ENCODE measurements at places on chromosomes 16 and 17. TPM values are rescaled to one million over a fixed set of nuclear protein-coding genes. Genes with fewer than 3 reads are reported as not detected.

DNA sequence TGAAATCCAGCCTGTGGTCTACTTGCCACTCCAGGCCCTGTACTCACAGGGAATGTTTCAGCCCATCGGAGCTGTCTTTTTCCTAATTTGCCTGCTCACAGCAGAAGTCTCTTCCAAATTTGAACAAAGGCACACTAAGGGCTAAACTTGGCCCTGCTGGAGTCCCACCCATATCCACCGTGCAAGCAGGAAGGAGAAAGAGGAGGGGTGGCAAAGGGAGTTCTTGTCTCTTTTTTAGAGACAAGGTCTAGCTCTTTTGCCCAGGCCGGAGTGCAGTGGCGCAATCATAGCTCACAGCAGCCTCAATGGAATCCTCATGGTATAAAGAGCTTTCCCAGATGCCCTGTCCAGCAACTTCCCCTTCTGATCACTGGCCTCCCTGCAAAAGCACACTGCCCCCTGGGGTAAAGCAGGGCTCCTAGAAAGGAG is 2.7 kb upstream of the PRM1 start:
- no peak for DNase-seq

The HASPIN gene
- 0.22 TPM for total RNA-seq

The TOX3 gene
- not detected for total RNA-seq

The SMIM36 gene
- total RNA-seq: not detected

The TNK1 gene
- 2.6 TPM for total RNA-seq

The MT1F gene
- 2.2 TPM for total RNA-seq

The RRAD gene
- 84.3 TPM for total RNA-seq

- peak; percentile 39 for DNase-seq
These were observed 10.8 kb upstream of the ITGA3 start for GRCh38 chr17:50045154-50045553.

DNA sequence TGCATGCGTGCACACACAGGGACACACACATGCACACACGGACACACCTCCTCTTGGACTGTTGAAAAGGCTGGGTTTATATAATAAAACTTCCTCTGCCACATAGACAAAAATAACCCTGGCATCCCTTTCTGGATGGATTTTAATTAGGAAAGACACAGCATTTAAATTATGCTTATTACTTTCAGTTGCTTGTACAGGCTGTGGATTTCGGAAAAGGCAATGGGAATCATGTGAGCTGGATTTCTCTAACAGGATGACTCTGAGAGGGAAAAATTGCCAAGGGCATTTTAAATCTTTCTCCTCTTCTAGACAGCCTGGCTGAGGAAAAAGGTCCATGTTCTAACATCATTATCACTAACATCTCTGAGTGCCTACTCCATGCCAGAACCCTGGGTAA is 75.9 kb downstream of the HLF start:
- no peak for DNase-seq

DNA sequence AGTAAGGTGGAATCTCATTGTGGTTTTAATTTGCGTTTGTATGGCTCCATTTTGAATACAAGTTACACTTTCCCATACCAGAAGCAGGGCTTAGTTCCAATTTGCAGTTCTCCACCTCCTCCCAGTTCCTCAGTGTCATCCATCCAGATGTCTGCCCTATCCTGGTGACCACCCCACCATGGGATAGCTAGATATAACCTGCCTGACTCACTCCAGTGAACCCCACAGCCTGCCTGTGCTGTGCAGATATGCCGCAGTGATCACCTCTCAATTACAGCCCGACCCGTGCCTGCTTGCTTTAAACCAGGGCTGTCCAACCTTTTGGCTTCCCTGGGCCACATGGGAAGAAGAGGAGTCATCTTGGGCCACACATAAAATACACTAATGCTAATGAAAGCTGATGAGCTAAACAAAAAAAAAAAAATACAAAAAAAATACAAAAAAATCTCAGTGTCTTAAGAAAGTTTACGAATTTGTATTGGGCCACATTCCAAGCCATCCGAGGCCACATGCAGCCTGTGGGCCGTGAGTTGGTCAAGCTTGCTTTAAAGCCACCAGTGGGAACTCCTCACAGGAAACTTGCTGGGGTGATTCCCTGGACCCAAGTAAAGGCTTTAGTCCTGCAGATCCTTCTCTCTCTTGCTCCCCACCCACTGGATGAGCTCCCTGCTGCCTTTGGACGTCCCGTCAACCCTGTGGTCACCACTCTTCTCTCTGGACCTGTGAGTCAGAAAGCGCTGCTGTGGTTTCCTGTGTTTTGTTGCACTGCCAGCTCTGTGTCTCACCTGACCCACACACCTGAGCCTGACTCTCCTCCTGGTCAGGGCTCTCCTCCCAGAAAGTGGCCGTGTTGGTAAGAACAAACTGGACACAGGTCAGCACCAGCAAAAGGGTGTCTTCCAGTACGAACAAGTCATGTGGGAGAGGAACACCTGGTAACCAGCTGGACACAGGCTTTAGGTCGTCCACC is 83.0 kb downstream of the EMP2 start:
- no peak for DNase-seq

DNA sequence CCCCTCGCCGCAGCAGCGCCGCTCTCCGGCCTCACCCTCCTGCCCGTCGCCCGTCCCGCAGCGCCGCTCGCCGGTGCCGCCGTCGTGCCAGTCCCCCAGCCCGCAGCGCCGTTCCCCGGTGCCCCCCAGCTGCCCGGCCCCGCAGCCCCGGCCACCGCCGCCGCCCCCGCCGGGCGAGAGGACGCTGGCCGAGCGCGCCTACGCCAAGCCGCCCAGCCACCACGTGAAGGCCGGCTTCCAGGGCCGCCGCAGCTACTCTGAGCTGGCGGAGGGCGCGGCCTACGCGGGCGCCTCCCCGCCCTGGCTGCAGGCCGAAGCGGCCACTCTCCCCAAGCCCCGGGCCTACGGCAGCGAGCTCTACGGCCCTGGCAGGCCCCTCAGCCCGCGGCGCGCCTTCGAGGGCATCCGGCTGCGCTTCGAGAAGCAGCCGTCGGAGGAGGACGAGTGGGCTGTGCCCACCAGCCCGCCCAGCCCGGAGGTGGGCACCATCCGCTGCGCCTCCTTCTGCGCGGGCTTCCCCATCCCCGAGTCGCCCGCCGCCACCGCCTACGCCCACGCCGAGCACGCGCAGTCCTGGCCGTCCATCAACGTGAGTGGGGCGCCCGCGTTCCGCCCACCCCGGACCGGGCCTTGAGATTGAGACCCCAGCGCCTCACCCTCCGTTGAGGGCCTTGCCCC is 15.0 kb downstream of the TBKBP1 start:
- peak; percentile 70 for DNase-seq

DNA sequence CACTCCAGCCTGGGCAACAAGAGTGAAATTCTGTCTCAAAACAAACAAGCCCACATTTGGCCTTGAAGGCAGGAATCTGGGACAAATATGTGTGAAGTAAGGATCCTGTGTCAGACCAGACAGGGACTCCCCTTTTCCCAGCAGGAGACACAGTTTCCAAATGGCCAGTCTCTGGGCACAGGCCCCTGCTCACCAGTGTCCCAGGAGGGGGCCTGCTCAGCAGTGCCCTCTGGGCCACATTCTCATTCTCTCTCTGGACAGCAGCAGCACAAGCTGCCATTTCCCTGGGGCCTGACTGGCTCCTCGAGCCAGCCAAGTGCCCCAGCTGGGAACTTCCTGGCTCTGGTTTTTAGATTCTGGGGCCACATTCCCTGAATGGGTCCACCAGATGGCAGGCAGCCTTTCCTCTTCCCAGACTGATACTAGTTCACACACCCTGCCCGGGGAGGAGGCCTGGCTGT is 11.7 kb upstream of the MNT start:
- no peak for DNase-seq

DNA sequence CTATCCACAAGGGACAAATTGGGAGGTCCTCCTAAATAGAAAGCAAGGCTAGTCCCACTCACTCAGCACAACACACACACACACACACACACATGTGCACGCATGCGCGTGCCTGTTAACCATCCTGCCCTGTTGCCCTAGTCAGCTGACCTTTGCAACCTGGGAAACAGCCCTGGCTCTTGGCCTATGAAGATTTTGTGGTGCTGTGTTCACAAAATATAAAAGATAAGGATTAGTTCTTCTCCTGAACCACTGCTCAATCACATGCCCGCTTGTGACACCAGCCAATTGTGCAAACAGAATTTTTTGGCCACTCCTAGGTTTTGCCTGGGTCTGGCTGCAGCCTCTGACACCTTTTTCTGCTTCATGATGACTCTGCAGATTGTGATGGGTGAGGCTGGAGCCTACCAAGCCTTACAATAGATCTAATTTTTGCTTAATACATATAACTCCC is 3.3 kb upstream of the CES1 start:
- no peak for DNase-seq

- DNase-seq: no peak
These were observed 47.4 kb upstream of the KSR1 start for GRCh38 chr17:27408891-27409290.

GRCh38 chr17:7046127-7046724 is 2.3 kb upstream of the SLC16A11 start:
- no peak for DNase-seq

DNA sequence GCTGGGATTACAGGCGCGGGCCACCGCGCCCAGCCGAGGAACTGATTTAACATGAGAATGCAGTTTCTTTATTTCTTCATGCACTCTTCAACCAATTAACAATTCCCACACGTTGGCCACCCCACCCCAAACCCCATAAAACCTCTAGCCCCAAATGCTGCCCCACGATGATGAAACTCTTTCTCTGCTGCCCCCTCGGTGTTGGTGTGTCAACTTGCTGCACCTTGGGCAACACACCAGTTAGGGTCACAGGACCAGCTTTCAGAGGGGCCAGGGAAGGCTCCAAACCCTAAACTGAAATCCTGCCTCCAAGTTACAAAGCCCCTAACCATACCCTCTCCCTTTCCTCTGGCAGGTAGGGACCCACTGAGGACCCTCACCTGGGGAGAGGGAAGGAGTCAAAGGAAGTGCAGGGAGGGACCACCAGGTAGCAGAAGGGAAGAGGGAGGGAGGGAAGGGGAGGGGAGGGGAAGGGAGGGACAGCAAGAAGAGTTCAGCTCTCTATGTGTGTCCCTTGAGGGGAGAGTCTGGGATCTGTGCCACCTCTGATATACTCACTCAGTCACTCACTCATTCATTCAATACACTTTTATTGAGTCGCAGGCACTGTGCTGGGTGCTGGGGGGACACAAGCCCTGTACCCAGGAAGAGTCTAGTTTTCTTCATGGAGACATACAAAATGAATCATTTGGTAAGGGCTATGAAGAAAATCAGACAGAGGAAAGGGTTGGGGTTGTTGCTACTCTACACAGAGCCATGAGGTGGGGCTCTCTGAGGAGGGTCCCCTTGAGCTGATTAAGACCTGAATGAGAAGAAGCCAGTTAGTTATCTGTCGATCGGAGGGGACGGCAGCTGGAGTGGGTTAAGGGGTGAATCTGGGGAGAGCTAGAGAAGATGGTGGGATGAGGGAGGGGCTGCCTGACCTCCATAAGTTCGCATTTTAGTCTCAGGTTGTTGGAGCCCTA is 3.9 kb downstream of the PLXDC1 start:
- no peak for DNase-seq

DNA sequence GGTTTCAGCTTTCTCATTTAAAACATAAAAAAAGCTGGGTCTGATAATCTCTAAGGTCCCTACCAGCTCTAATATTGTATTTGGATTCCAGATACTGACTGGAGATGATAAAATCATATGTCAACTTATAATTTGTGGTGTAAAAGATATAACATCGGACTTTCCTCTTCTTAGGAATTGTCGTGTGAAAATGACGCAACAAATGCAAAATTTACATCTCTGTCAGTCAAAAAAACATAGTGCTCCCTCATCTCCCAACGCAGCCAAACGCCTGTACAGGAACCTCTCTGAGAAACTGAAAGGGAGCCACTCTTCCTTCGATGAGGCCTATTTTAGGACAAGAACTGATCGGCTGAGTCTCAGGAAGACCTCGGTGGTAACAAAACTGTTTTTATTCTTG is 197.3 kb downstream of the ANKFN1 start:
- no peak for DNase-seq

The GNG13 gene
- not detected for total RNA-seq

The MYH2 gene
- total RNA-seq: not detected

The KRT14 gene
- not detected for total RNA-seq

DNA sequence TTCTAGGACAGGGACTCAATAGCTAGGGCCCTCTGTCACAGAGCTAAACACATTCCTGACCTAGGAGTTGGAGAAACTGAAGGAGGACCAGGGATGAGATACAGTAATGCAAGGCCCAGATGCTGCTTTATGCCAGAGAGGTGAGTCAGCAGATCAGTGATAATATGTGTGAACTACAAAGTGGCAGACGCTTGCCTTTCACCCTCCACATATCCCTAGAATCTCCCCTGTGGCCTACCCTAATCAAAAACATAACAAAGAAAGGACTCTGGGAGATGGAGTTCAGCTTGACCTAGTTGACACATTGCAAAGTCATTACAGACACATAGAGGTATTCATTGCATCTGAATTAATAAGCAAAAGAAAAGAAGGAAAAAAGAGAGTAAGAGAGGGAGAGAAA is 417.6 kb upstream of the DYNLRB2 start:
- DNase-seq: no peak

The CBFA2T3 gene
- total RNA-seq: 11.1 TPM

The HBM gene
- total RNA-seq: not detected

DNA sequence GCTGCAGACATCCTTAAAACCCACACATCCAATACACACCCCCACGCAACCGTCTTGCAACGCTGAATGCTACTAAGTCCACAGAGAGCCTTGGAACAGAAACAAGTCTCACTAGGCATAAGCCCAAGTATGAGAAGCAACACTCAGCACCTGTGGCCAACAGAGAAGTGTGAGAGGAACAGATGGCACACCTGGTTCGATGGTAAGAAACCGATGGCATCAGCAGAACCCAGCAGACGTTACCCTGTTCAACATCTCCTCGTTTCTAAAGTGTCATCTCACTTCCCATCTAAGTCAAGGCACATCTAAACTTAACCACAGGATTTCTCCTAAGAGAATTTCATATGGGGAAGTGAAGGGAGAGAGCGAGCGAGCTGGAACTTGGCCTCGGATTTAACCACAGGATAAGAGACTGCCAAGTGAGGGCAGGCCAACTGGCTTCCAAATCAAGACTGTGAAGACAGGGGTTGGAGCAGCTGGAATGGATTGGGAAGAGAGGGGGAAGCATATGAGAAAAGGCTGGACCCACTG is 41.0 kb downstream of the NXPH3 start:
- peak; percentile 76 for DNase-seq

The C16orf86 gene
- 3.0 TPM for total RNA-seq

The CASKIN1 gene
- total RNA-seq: 5.8 TPM

The PSMD3 gene
- 86.9 TPM for total RNA-seq

GRCh38 chr16:20897253-20897897 is 2.8 kb downstream of the DCUN1D3 start:
- no peak for DNase-seq

- DNase-seq: no peak
These were observed 151.1 kb upstream of the MYOCD start for GRCh38 chr17:12514596-12514995.

The GAS2L2 gene
- 0.27 TPM for total RNA-seq

The KIAA0513 gene
- 7.4 TPM for total RNA-seq

- DNase-seq: no peak
These were observed 43.4 kb upstream of the GSE1 start for GRCh38 chr16:85569615-85570212.
